ENCODE measurements at places on chromosomes 5 and 9. TPM values are rescaled to one million over a fixed set of nuclear protein-coding genes. Genes with fewer than 3 reads are reported as not detected.

TMC1 gene
- not detected for total RNA-seq

DOK3 gene
- 0.25 TPM for total RNA-seq

NDUFAF2 gene
- 30.2 TPM for total RNA-seq

EQTN gene
- not detected for total RNA-seq

PTPRD gene
- total RNA-seq = not detected

PNPLA7 gene
- total RNA-seq = 0.89 TPM

TLR4 gene
- total RNA-seq = 13.8 TPM

NUTM2F gene
- not detected for total RNA-seq

IL13 gene
- not detected for total RNA-seq

CEL gene
- 0.22 TPM for total RNA-seq

ADAMTS12 gene
- total RNA-seq = 10.1 TPM

DNA sequence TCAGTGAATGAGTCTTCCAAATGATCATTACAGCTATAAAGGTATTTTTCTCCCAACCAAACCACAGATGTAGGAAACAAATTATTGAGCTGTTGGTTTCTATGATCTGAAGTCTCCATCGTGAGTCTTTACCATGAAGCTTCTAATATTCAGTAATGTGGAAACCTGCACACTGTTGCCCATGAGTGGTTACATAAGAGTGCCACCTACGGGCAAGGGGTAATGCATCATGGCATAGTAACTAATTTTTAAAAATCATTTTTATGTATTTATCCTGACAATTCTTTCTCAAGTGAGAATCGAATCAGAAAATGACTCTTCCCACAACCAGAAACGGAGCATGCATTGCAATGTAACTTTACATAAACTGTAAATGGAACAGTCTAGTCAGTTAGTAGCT is 282.5 kb upstream of the SMARCA2 start:
- no peak for DNase-seq
- no peaks in the 10 kb centered on the region for H3K36me3 ChIP-seq
- H3K27me3 ChIP-seq = no peaks in the 10 kb centered on the region
- H3K4me3 ChIP-seq = no peak overlapping the region

GRCh38 chr9:33158843-33159776 is 8.0 kb downstream of the B4GALT1 start:
- H3K27ac ChIP-seq = peak overlapping the region; percentile 99
- no peaks in the 10 kb centered on the region for H3K27me3 ChIP-seq
- H3K36me3 ChIP-seq = no peaks in the 10 kb centered on the region
- DNase-seq = peak; percentile 56
- H3K4me3 ChIP-seq = peak overlapping the region; percentile 98

DNA sequence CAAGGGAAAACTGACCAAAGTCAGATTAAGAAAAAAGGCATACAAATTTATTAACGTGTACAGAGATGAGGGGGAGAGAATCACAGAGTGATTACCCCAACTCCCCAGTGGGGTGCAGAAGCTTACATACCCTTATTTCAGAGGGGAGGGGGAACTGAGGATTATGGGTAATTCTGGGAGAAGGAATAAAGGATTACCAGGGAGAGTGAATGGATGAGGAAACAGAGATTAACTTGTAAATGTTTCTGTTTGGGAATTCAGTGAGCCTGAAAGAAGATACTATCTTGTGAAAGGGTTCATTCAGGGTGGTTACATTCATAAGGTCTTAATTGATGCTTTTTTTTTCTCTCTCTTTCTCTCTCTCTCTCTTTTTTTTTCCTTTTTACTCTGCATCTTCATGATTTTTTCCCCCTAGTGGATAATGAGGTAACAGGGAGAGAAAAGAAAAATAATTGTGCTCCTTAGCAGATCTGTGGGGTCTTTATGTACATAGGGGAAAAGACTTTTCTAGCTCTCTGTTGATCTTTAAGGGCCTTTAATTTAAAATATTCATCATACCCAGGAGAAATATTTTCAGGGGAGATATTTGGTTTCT is 49.4 kb downstream of the TARS1 start:
- H3K27me3 ChIP-seq = no peaks in the 10 kb centered on the region
- no peak overlapping the region for H3K27ac ChIP-seq
- no peak for DNase-seq
- H3K4me1 ChIP-seq = no peaks in the 10 kb centered on the region
- H3K36me3 ChIP-seq = no peaks in the 10 kb centered on the region
- H3K4me3 ChIP-seq = no peak overlapping the region

DNA sequence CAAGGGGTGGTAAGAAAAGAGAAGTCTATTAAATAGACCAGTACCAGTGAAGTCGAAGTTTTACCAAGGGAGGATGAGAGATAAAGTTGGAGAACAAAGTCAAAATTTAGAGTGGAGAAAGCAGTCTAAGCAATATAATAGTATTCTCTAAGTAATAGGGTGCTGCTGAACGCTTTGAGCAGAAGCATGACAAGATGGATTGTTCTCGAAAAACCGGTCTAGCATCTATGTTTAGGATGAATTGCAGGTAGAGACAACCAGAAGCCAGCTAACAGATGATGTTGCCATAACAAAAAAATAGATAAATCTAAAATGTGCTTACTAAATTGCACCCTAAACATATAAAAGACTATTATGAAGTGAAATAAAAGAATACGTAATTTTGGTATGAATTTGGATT is 237.0 kb downstream of the PRELID2 start:
- H3K27ac ChIP-seq = no peak overlapping the region
- no peaks in the 10 kb centered on the region for H3K27me3 ChIP-seq
- DNase-seq = no peak
- no peak overlapping the region for H3K4me3 ChIP-seq
- no peaks in the 10 kb centered on the region for H3K4me1 ChIP-seq

- no peak overlapping the region for H3K4me3 ChIP-seq
- H3K27me3 ChIP-seq = no peaks in the 10 kb centered on the region
- DNase-seq = no peak
- H3K36me3 ChIP-seq = no peaks in the 10 kb centered on the region
Observed at GRCh38 chr9:83002329-83002728, 60.6 kb downstream of the RASEF start.

- H3K4me1 ChIP-seq = no peaks in the 10 kb centered on the region
- H3K27me3 ChIP-seq = no peaks in the 10 kb centered on the region
- H3K36me3 ChIP-seq = no peaks in the 10 kb centered on the region
Observed at GRCh38 chr5:117945258-117945657, 1043.1 kb downstream of the DTWD2 start.

DNA sequence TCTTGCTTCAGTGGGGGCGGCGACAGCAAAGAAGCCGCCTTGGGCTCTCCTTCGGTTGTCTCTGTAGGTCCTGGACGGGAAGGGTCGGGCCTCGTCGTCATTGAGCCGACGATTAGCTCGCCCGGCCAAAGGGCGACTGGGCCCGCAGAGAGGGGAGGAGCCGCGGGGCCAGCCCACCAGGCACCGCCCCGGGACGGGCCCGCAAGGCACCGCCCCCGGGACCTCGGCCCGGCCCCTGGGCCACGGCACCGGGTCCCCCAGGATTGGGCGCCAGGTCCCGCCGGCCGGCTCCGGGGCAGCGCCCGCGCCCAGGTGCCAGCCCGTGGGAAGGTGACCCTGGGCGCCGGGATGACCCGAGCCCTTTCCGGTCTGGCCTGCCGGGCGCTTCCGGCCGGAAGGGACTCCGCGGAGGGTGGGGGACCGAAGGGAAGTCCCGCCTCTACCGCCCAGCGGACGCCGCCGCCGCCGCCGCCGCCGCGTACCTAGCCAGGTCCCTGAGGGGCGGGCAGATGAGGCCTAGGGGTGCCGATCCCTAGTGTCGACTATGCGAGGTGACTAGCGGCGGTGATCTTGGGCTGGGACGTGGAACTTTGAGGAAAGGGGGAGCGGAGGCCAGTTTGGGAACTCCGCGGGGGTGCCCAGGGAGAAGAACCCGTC is at the start of the genes GBA2 and RGP1:
TSS of gene GBA2 (minus strand) at position 371 of the 657 bp plus-strand sequence. CDS start 524 bp downstream, outside the sequence.
TSS of gene RGP1 (plus strand) at position 430 of the 657 bp plus-strand sequence. CDS start 469 bp downstream, outside the sequence.
- peaks cover 26% of the 10 kb centered on the region for H3K4me1 ChIP-seq
- H3K27me3 ChIP-seq = no peaks in the 10 kb centered on the region
- peaks cover 13% of the 10 kb centered on the region for H3K36me3 ChIP-seq
- peak within 1 kb of the TSS; percentile 39 for H3K27ac ChIP-seq

DNA sequence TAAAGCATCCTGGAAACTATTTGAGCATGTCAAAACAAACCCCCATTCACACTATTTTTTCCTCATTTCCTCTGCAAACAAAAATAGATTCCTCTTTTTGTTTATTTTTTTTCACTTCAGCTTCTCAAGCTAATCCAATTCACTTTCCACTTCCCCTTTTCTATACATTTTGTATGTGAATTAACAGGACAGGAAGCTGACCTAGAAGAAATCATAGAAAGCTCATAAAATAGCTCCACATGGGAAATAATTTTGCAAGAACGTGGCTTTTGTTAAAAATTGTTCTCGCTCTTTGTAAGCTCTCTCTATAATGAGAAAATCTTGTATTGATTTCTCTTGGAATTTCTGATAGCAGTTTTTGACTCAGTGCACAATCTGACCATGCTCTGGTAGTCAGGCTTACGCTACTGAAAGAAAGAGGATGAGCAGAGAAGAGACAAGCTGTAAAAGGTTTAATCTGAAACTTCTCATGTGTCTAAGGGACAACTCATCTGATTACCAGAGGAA is 215.8 kb downstream of the ADAMTS12 start:
- peaks cover 14% of the 10 kb centered on the region for H3K4me1 ChIP-seq
- H3K27ac ChIP-seq = no peak overlapping the region
- DNase-seq = no peak
- H3K27me3 ChIP-seq = no peaks in the 10 kb centered on the region

GRCh38 chr5:148844433-148845280 is 18.2 kb downstream of the ADRB2 start:
- H3K4me3 ChIP-seq = no peak overlapping the region
- H3K27me3 ChIP-seq = no peaks in the 10 kb centered on the region
- H3K4me1 ChIP-seq = 0 out of 2 replicates have a peak, but pooled peaks cover 9% of the 10 kb centered on the region
- no peak overlapping the region for H3K27ac ChIP-seq

DNA sequence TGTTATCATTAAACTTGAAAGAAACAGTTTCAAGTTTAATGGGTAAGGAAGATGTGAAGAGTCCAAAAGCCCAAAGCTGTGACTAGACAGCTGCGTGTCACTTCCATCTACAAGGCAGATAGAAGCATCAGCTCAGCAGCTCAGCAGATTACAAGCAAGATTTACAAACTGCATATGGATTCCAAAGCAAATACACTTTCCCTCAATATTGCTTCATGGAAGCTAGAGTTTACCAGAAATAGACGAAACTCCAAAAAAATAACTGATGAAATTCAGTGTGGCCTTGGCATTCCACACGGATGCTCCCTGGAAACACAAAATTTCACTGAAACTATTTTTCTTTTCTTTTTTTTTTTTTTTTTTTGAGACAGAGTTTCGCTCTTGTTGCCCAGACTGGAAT is 17.9 kb downstream of the MYO10 start:
- no peaks in the 10 kb centered on the region for H3K36me3 ChIP-seq
- H3K27ac ChIP-seq = peak overlapping the region; percentile 65
- peaks cover 30% of the 10 kb centered on the region for H3K4me1 ChIP-seq
- H3K4me3 ChIP-seq = no peak overlapping the region
- peak; percentile 39 for DNase-seq

- H3K27me3 ChIP-seq = no peaks in the 10 kb centered on the region
- H3K27ac ChIP-seq = no peak overlapping the region
- DNase-seq = peak; percentile 81
- peak overlapping the region; percentile 53 for H3K4me3 ChIP-seq
- no peaks in the 10 kb centered on the region for H3K36me3 ChIP-seq
Observed at GRCh38 chr9:32378496-32378895, 5.9 kb upstream of the ACO1 start.

- H3K4me1 ChIP-seq = peaks cover 22% of the 10 kb centered on the region
- no peaks in the 10 kb centered on the region for H3K36me3 ChIP-seq
- H3K27me3 ChIP-seq = no peaks in the 10 kb centered on the region
- H3K4me3 ChIP-seq = peak overlapping the region; percentile 23
- DNase-seq = peak; percentile 84
- H3K27ac ChIP-seq = peak overlapping the region; percentile 76
Observed at GRCh38 chr5:140182803-140183367, 7.9 kb downstream of the CYSTM1 start.

DNA sequence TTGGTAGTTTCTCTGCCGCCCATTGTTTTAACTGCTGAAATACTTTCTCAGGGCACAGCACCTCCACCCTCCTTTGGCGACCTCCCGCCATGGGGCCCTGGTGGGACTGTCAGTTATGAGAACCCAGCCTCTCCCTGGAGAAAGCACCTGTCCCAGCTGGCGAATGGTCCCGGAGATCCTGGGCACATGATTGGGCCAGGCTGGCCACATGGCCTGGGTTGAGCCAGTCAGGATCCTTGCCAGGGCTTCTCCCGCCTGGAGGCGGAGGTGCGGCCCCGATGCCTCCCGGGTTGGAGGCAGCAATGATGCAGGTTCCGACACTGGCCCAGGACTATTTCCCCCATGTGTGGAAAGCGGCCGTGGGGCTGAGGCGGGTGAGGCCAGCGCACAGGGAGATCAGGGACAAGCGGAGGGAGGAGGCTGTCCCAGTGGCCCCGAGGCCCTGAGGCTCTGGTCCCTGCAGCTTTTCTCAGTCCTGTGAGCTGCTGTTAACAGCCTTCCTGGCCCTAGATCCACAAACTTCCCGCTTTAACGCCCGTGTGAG is 13.6 kb downstream of the UNC5A start:
- no peaks in the 10 kb centered on the region for H3K36me3 ChIP-seq
- DNase-seq = no peak
- H3K27me3 ChIP-seq = peaks cover 16% of the 10 kb centered on the region
- H3K4me1 ChIP-seq = no peaks in the 10 kb centered on the region

DNA sequence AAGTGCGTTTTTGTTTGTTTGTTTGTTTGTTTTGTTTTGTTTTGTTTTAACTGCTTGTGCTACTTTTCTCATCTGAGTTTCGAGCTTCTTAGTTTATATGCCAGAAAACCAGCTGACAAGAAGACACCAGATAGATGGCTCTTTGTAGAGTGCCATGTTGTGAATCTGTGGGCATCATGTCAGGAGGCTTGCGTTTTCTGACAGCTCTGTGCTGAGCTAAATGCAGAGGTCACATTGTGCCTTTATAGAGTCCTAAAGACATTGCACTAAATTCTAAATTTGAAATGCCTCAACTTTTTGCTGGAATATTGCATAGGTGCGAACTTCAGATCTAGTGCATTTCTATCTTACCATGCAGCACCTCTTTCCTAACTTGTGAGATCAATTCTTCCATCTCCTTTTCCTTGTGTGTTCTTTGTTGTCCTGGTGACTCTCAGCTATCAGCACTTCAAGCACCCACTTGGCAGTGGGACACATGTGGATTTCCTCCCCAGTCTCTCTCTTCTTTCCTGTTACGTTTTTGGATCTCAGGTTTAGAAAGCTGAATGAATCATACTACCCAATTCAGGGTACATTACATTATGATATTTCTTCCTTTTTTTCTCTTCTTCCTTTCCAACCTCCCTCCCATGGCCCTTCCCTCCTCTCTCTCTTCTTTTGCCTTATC is 379.0 kb upstream of the RPS23 start:
- no peak for DNase-seq
- H3K4me1 ChIP-seq = no peaks in the 10 kb centered on the region

GRCh38 chr5:77935506-77936364 is 159.6 kb upstream of the TBCA start:
- H3K4me3 ChIP-seq = no peak overlapping the region
- peak overlapping the region; percentile 38 for H3K27ac ChIP-seq
- H3K27me3 ChIP-seq = peaks cover 4% of the 10 kb centered on the region

GRCh38 chr5:3030511-3031165 is 279.2 kb upstream of the IRX2 start:
- no peaks in the 10 kb centered on the region for H3K36me3 ChIP-seq
- no peaks in the 10 kb centered on the region for H3K27me3 ChIP-seq
- H3K27ac ChIP-seq = no peak overlapping the region
- no peaks in the 10 kb centered on the region for H3K4me1 ChIP-seq
